ENCODE measurements at places on chromosomes 12 and 14.
A peak's percentile ranks its signal among the peaks of the same experiment; 100 is the strongest.

GRCh38 chr12:111268738-111269572, 99.9 kb downstream of the PHETA1 start:
- no peak for DNase-seq

- DNase-seq: no peak
These were observed 7.0 kb downstream of the VCPKMT start for GRCh38 chr14:50109342-50109741.

DNA sequence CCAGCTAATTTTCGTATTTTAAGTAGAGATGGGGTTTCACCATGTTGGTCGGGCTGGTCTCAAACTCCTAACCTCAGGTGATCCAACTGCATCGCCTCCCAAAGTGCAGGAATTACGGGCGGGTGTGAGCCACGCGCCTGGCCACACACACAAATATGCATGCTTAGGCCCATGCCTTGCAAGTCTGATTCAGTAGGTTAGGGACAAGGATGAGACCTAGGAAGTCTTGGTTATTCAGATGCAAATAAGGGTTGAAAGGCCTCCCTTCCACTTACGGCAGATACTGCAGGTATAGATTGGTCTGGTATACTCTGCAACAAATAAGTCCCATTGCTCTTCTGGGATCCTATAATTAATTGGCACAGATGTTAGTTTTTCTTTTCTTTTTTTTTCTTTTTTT, 32.9 kb downstream of the TXNRD1 start:
- no peak for DNase-seq

DNA sequence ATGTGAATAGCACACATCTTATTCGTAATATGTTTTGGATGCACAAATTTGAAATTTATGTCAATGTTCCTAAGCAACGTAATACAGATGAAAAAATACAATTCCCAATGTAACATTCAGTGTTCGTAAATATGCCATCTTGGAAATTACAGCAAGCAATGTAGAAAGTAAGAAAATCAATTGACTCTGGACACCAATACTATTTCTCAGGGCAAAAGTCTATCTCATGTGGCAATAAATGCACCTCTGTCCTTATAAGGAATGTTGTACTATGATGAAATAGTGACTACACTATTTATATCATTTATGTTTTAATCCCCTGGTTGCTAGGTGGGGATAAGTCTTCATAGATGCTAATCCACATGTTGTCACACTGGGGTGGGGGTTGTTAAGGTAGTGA, 251.2 kb downstream of the GXYLT1 start:
- DNase-seq: no peak

DNA sequence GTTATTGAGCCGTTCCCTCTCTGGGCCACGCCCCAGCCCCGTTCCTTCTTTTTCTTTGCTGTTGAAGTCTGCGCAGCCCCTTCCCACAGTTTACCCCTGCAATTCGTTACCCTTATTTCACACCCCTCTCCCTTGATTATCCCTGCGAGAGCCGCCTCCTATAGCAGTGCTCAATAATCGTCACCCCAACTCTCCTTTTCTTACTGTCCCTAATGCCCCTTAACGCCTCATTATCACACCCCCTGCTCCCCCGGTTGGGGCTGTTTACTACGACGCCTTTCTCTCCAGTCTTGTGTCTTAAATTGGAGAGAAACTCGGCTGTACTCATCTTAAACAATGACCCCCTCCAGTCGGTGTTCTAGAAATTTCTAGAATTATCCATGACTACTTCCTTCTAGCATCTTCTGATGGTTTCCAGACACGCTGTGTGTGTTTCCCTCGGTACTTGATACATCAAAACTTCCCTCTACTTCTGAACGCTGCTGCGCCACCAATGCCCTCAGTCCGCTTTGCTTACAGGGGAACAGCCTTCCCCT, 713 bp upstream of the FBXL14 start:
- DNase-seq: no peak

- peak; percentile 1 for DNase-seq
These were observed 1023.0 kb upstream of the ATXN7L3B start for GRCh38 chr12:73514672-73515071.

GRCh38 chr12:123854232-123854631, 92.1 kb downstream of the DNAH10 start:
- DNase-seq: no peak

- DNase-seq: no peak
These were observed 234.9 kb downstream of the SUDS3 start for GRCh38 chr12:118611295-118611694.

- peak; percentile 37 for DNase-seq
These were observed 71.7 kb upstream of the FERMT2 start for GRCh38 chr14:53022593-53022992.

DNA sequence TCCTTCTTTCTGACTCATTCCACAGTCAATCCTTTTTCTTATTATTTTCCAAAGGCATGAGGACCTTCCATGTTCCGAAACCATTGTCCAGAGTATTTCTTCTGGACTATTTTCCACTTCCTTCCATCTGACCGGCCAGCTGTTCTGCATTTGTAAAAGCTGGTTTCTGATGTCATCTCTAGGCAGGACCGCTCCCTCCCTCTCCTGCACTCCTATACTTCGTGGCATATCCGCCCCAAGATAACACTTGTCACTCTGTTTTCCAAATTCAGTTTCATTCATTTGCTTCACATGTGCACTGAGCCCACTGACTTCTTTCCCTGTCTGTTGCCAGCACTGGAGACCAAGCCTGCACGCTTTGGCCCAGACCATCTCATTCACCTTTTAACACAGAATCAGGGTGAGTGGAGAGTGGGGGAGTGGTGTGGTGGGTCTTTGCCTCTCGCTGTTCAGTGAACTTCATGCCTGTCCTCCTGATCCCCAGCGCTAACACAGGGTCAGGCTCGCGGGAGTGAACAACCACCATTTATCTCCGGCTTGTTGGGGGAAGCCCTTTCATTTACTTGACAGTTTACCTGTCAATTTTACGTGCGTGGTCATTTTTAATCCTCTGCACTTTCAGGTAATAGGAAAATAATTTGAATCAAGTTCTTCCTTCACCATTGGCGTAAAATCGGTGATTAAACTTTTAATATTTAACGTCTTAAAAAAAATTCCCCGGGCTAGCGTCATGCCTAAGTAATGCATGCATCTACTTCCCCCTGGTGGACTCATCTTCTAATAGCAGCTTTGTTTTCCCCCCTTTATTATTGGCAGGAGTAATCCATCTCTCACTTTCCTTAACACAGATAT, 52.5 kb downstream of the C12orf75 start:
- peak; percentile 54 for DNase-seq

GRCh38 chr12:18246066-18246465, 15.3 kb upstream of the PIK3C2G start:
- no peak for DNase-seq

DNA sequence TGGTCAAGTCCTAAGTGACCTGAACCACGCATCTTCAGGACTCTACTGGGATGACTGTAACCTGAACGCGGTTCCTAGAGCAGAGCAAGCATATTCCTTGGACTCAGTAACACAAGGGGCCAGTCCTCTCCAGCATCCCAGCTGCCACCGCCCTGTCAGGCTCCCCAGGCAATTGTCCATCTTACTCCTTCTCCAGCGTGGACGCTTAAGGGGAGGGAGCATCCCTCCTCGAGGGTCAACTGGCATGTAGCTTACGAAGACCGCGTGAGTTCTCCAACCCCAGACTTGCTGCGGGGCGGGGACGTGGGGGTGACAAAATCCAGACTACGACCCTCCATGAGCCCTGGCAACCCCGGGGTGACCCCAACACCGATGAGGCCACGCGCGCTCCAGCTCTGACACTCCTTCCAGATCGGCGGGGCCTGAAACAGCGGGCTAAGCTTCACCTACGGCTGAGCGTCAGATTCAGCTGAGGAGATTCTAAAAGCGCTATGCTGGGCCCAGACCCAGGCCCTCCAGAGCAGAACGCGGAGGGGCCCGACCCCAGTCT, 846 bp upstream of the MTHFD1 start:
- DNase-seq: peak; percentile 76

GRCh38 chr14:71651228-71651627, 281.0 kb upstream of the RGS6 start:
- peak; percentile 19 for DNase-seq

- no peak for DNase-seq
These were observed 4.8 kb downstream of the TMEM229B start for GRCh38 chr14:67483579-67484285.

DNA sequence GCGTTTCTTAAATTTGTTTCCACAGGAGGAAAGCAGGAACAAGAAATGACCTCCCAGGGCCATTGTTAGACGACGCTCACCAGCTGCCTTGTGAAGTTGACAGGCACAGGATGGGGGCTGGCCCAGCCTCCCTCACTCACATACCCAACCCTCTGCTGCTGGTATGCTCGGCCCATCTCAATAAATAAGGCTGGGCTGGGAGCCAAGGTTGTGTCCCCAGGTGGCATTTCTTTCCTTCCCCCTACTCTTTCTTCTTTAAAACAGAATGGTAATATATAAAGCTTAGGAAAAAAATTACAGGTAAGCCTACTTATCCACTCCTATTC, 93.0 kb downstream of the ACTN1 start:
- no peak for DNase-seq

DNA sequence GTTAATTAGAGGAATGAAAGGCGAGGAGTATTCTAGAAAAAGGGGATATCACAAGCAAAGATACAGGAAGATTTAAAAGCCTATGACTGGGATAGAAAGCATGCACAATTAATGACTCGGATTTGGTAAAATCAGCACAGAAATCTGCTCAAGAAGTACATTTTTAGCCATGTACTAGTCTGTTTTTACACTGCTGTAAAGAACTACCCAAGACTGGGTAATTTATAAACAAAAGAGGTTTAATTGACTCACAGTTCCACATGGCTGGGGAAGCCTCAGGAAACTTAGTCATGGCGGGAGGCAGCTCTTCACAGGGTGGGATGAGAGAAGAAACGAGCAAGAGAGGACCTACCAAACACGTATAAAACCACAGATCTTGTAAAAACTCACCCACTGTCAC, 716.3 kb upstream of the MDGA2 start:
- no peak for DNase-seq

DNA sequence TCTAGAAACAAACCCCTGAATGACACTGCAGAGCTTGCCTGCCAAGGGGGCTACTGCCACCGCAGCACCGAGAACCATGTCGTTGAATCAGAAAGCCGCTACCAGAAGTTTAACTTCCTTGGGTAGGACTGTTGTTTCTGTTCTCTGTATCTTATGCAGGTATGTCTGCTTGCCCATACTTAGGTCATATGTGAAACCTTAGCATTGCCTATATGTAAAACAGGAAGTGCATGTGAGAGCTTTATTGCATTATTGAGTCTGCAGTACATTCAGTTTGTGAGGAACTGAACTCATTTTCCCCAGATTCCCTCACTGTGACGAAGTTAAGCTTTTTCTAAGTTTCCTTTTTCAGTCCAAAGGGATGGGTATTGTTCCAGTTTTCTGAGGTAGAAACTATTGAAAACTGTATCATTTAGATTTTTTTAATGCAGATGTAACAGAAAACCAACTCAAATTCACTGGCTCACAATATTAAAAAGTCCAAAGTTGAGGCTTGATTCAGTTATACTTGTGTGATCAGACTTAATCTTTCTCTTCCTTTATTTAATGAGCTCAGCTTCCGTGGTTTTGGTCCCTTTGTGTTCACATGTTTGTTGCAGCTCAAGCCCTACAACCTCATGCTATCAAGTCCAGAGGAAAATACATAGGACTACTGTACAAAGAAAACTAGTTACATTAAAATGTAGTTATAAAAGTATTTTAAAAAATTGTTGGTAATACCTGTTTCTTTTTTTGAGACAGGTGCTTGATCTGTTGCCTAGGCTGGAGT, 6.9 kb downstream of the FBXO34 start:
- DNase-seq: no peak

Data from HTR-8/SVneo (cell line).